ENCODE measurements at places on chromosomes 1 and 21.

DNA sequence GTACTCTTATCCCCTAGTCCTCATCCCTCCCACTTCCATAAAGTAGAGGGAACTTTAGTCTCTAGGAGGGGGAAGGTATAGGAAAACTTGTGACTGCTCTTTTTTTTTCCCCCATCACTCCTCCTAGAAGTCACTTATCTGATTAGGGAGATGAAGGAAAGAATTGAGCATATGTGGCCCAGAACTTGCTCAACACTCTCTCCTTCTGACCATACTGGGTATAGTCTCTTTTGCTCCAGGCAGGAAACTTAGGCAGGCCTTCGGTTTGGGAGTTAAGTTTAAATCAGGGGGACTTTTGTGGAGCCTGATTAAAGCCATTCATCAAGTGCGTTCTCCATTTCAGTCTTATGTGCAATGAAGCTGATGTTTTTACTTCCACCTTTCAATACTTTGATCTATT is 5.8 kb downstream of the UBE2U start:
- DNase-seq = no peak

- no peak for DNase-seq
These were observed 461.0 kb upstream of the NFIA start for GRCh38 chr1:60621368-60621851.

DNA sequence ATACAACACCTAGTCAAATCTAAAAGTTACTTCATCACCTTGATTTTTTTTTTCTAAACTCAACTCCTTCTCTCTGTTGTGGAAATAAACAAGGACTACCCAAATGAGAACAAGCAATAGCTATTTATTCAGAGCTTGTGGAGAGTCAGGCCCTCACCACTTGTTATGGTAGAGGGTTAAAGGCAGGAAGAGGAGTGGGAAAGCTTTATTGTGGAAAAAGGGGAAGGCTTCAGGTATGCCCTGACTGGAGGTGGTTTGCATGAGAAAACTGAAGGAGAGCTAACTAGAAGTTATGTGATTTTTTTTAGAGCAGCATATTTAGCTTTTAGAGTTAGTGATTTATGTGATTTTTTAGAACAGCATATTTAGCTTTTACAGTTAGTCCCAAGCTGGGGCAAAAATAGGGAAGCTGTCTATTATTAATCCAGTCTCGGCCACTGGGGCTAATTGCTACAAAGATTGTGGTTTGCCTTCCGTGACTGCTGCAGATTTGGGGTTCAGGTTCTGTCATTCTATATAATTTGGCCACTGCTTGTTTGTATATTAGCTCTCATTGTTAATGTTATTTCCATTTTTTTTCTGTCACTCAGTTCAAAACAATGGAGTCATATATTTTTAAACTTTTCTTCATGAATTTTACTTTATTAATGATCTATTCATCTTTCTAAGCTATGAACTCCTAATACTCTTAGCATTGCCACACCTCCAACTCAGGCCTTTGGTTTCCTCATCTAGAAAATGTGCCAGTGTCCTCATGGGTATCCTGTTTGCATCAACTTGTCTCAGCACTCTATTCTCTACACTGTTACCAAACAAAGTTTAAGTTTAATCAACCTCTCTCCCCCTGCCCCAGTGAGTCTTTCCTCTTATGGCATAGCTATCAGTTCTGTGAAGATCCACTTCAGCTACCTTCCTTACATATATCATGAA is 713.0 kb downstream of the BRINP3 start:
- no peak for DNase-seq

DNA sequence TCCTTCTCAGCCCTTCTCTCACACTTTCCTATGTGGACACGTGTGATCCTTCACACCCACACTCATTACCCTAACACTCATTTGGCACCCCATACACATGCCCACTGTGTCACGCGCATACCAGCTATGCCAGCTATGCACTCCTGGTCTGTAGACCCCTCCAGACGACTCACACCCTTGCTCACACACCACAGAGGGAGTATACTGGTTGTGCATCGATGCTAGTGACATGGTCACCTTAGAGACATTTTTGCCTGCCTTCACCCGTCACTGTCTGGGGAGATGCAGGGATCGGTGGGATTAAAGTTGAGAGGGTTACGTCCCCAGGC is 8.3 kb upstream of the PPM1J start:
- no peak for DNase-seq

GRCh38 chr1:46996659-46997281 is 26.7 kb upstream of the CYP4X1 start:
- DNase-seq = no peak

DNA sequence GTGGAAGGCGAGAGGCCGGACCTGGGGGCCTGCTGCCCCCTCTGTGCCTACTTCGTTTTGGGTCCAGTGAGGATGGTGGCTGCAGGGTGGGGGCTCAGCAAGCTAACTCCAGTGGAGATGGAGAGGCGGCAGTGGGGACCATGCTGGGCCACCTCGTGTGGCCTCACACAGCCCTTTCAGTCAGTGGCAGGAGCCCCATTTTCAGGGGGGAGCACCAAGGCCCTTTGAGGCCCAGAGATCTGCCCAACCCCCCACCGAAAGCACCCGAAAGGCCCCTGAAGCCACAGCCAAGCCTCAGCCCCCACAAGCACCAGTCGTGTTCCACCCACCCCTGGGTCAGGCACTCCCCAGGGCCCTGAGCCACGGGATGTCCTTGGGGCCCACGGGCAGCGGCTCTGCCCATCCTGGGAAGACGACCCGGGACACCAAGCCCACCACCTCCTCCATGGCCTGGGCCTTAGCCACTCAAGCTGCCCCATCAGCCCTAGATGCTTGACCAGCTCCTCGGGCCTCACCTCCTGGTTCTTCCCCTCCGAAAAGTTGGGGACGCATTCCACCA is 345 bp downstream of the FTCD start:
- no peak for DNase-seq

Measured in activated CD4-positive, CD25-positive, alpha-beta regulatory T cell treated with anti-CD3 and anti-CD28 coated beads, Interleukin-2, amount 50 U/mL, for 72 hours (primary cell).